ENCODE measurements at places on chromosomes 2 and 18.

DNA sequence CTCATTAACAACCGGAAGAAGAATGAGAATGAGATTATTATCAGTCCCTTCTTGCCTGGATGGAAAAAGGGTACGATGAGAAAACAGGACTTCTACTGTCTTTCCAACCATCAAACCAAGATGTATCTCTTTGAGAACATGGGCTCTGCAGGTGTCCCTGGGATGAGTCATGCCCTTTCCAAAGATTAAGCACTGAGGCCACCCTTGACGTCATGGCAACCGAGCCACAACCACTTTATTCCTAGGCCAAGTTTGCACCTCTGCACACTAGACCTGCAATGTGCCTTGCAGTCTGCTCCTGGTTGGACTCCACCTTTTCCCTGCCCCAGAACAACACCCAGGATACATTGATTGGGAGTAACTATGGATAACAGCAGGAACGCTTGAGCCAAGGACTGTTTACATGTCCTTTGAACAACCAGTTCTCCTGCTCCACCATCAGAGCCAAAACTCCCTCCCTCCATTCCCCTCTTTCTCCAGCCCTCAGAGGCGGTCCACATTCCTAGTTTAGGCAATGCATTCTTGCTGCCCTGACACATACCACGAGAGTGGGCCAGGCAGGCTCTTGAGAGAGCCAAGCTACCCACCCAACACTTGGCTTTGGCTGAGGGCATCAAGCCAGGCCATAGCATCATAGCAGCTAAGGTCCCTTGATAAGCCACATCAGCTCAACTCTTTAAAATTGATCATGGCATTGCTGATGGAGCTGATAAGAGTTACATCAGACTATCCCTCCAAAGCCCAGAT is 310.7 kb downstream of the TNS1 start:
- no peak for DNase-seq

DNA sequence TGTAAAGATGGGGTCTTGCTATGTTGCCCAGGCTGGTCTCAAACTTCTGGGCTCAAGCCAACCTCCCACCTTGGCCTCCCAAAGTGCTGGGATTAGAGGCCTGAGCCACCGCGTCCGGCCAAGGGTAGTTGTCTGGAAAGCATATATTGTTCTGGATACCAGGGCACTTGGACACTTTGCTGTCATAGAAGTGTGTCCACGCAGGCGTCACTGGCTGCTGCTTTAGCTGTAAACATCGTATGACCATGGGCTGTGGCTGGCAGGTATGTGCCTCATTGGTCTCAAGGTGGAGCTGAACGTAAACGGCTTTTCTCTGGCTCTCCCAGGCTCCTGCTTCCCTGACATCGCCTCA is 3.2 kb upstream of the GPR35 start:
- no peak for DNase-seq

DNA sequence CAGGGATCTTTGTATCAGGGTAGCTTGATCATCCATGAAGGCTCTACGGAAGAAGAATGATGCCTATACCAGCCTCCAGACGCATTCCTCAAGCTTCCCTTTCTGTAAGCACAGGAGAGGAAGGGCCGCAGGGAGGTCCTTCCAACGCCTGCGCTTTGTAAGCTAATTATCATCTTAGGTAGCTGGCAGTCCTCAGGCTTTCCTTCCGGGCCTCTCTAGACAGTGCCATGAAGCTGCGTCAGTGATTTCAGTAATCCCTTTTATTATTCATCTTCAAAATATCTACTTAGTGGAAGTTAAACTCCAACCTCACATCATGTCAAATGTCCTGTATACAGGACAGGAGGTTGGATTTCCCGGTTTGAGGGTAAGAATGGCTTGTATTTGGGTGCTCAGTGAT is 92.3 kb downstream of the ETAA1 start:
- no peak for DNase-seq

DNA sequence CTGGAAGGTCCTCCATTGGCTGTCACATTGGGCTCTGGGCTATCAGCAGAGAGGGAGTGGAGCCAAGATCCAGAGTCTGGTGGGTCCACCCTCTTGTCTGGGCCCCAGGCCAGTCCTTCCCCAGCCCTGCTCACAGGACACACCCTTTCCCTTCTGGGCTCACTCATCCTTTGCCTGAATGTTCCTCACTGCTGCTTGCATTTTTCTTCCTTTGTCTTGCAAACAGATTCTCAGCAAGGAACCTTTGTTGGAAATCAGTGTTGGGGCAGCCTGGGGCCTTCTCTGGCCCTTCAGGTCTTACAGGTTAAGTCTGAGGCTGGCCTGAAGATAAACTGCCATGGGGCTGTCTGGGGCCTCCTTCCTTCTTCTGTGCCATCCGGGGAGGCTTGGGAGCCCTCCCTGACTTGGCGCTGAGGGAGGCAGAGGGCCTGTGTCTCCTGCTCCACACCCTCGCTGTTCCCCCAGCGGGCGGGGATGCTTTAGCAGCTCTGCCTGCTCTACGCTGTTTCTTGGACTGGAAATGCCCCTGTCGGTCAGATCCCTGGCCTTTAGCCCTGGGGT is 11.5 kb upstream of the CELF4 start:
- peak; percentile 80 for DNase-seq

- no peak for DNase-seq
Observed at GRCh38 chr2:11949732-11950523, 203.5 kb downstream of the LPIN1 start.

- no peak for DNase-seq
Observed at GRCh38 chr2:29189052-29189451, 73.8 kb downstream of the CLIP4 start.

All from muscle of back (tissue), 13 donors.